ENCODE measurements at places on chromosomes 2 and 18.

DNA sequence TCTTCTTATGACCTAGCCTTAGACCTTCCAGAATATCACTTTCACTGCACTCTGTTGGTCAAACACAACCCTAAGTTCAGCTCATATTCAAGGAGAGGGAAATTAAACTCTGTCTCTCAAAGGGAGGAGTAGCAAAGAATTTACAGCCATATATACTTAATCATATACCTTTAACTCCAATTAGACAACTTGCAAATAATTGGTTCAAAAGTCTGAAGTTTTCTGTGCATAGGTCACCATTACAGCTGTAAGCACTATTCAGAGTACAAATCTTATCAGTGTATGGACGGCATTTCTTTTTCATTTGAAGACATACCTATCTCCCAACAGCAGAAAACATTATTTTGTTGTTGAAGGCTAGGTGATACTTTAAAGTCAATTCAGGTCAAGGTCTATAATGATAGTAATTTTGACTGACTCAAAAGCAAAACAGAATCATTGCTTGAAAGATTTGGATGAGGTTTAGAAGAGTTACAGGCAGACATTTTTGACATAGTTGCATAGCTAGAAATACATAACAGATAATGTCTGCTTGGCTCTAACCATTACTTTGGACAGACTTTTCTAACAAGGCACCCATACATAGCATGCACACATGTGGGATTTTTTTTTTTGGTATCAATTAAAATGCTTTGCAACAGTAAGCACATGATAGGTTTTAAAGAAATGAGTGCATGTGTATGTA is 131.5 kb downstream of the CPS1 start:
- no peak for DNase-seq

GRCh38 chr2:17792515-17792914 is 23.7 kb upstream of the MSGN1 start:
- DNase-seq, result no peak

DNA sequence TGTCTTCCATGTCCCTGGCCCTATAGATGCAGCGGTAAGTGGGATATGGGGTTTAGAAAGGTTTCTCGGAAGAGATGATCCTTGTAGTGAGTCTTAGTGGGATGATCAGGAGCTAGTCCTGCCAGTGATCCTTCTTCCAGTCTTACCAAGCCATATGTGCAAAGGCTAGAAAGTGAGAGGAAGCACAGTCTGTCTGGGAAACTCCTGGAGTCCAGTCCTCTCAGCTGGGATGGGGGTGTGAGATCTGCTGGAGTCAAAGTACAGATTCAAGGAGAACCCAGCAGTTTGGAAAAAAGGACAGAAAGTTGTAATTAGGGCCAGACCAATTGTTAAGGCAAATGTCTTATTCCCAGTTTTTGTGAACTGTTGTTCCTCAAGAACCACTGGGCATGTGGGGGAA is 83.3 kb downstream of the LIMS1 start:
- no peak for DNase-seq

DNA sequence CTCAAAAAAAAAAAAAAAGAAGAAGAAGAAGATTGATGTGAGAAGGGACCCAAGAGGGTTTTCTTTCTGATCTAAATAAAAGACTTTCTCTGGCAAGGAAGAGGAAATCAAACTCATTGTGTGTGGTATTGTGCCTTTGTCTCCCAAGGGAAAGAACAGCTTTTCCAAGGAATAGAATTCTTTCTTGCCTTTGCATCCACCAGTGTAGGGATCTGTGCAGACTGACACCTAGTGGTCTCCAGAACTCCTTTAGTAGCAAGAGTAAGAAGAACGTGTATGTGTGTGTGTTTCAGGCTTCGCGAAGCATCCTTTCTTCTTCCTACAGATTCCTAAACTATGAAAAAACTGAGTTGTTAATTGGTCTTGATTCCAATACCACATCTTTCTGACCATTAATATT is 33.5 kb upstream of the CRIM1 start:
- DNase-seq, result peak; percentile 49

GRCh38 chr2:128465246-128466170 is 146.8 kb upstream of the HS6ST1 start:
- no peak for DNase-seq

GRCh38 chr2:112162341-112162740 is 24.2 kb downstream of the FBLN7 start:
- DNase-seq, result no peak

GRCh38 chr2:179036353-179036905 is 13.5 kb downstream of the CCDC141 start:
- no peak for DNase-seq

DNA sequence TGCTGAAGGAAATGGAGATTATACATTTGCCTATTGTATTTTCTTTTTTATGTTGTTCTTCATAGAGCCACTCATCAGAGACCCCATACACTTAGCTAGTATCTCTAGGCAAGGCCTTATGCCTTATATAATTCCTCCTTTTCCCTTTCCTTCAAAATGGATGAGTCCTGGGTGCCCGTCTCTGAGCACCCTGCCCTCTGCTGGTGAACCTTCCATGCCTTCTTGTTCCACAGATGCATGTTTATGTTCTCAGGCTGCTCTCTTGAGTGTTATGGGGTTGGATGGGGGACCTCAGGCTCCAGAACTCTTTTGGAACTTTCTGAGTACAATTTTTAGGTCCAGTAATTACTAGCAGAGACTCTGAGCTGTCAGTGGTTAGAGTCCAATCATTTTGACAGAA is 368.6 kb upstream of the SPRED2 start:
- DNase-seq, result no peak

DNA sequence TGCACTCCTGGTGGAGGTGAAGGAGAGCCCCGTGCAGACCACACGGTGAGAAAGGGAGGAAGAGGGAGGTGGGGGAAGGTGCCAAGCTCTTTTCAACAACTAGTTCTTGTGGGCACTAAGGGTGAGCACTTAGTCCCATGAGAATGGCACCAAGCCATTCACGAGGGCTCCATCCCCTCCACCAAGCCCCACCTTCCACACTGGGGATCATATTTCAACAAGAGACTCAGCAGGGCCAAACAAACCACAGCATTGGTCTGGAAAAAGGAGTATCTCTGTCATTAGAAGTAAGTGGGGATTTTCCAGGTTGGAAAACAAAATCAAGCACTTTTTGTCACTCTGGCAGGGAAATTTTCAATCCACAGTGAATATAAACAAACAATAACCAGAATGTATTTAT is 38.4 kb downstream of the ZAP70 start:
- DNase-seq, result no peak

GRCh38 chr18:79077181-79077580 is 8.0 kb downstream of the ATP9B start:
- no peak for DNase-seq

DNA sequence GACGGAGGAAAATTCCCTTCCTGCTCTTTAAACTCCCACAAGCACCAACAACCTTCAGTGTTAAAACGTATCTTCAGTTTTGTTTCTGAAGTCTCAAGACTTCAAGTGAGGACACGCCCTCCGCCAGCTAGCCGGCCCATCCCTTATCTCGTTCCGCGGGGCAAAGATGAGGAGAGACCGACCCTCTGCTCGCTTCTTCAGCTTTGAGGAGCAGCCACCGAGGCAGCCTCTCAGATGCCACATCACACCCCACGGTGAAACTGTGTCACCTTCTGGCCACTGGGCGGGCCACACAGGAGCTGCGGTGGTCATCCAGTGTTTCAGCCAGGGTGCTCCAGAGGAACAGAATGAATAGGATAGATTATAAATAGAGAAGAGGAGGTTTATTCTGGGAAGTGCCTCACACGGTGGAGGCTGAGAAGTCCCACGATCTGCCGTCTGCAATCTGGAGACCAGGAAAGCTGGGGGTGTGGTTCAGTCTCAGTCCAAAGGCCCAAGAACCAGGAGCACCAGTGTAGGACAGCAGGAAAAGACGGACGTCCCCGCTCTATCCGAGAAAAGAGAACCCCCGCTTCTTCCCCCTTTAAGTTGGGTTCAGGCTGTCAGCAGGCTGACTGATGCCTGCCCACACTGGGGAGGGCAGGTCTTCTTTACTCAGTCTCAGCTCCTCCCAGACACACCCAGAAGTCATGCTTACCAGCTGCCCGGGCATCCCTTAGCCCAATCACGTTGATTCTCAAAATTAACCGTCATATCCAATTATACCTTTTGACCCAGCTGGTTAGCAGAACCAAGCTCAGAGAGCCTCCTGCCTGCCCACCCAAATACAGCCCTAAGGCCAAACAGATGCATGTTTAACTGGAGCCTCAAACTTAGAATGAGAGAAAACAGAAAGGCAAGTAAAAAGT is 399.7 kb upstream of the ID2 start:
- no peak for DNase-seq

DNA sequence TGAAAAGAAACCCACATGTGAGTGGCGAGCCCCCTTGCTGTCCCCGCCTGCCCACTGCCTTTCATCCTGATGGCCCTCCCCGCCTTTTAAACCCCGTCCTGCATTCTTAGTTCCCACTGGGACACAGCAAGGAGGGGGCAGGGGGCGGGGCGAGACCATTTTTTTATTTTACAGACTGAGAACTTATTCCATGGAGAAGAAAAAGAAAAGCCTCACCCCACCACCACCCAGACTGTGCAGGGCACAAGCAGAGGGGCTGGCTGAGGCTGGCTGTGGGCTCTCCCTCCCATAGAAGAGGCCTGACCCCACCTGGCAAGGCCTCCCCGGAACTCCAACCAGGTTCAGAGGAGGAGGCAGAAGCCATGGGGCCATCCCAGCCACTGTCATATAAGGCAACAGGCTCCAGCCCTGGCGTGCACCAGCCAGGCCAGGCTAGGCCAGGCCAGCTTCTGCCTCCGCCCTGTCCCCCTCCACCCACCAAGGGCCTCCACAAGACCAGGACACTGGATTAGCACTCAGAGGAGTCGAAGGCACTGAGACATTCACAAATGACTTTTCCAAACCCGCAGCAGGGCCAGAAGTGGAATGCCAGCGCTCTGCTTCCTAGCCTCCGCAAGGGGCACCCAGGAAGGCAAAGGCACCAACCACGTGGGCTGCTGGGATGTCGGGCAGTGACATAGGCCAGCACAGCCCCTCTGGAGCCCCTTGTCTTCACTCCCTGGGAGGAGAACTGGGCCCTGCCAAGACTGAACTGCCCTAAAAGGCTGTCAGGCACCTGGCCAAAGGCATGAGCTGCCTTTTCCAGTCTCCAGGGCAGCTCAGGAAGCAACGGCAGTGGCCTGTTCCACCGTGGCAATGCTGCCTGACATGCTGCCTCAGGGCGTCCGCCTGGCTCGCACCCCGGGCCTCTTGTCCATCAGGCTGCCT is 37.5 kb upstream of the SEMA4C start:
- DNase-seq, result peak; percentile 94

DNA sequence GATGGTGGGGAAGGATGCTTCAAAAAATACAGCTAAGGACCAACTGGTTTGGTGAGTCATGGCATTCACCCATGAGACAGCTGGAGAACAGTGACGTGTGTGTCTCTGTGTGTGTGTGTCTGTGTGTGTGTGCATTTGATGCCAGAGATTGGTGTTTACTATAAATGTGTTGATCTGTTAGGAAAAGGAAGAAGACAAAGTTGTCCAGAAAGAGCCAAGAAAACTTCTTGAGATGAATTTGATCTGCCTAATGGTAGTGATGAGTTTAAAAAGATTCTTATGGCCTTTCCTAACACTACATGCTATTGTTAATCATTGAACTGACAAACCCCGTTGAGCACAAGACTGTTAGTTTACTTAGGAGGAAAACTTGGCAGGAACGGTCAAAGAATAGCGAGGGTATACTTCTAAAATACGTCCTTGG is 36.4 kb upstream of the IL1R1 start:
- no peak for DNase-seq

DNA sequence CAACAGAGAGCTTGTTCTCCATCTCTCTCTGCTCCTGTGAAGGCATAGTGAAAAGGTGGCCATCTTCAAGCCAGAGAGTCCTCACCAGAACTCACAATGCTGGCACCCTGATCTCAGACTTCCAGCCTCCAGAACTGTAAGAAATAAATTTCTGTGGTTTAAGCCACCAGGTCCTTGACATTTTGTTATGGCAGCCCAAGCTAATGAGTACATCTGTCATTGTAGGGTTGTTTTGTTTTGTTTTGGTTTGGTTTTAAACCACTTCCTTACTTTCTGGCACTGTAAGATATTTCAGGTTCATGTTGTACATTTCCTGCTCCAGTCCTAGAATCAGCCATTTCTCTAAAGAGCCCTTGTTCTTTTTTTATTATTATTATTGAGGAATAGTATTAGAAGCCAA is 171.2 kb downstream of the CPS1 start:
- DNase-seq, result no peak

GRCh38 chr18:25223899-25224886 is 127.8 kb downstream of the ZNF521 start:
- no peak for DNase-seq

DNA sequence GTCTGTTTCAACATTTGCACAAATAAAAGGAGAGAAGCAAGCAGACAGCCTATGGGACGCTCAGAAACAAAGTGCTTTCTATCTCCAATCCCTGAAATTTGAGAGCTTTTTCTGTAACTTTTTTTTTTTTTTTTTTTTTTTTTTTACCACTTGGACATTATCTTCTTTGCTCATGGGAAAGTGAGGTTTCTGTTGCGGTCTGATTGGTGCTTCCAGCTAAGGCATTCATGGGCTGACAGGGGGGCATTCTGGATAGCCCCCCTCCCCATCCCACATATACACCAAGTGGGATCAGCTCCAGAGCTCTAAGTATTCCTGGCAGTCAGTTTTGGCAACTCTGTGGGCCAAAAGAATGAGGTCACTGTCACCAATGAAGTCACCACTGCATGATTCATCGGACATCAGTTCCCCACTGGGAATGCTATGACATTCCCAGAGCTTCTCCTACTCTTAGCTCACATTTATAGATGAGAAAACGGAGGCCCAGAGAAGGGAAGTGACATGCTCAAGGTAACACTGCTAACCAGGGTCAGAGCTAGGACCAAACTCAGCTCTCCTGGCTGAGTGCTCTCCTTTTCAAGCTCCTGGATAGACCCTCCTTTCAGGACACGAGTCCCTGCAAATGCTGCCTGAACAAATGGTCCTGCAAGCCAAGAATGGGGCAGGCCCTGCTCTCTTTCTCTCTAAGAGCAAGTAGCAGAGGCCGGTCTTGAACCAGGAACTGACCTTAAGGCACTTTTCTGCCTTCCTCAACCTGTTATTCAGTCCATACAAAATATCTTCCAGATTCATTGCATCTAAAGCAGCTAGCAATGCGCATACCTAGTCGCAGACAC is 61.3 kb downstream of the TMEM247 start:
- peak; percentile 89 for DNase-seq

DNA sequence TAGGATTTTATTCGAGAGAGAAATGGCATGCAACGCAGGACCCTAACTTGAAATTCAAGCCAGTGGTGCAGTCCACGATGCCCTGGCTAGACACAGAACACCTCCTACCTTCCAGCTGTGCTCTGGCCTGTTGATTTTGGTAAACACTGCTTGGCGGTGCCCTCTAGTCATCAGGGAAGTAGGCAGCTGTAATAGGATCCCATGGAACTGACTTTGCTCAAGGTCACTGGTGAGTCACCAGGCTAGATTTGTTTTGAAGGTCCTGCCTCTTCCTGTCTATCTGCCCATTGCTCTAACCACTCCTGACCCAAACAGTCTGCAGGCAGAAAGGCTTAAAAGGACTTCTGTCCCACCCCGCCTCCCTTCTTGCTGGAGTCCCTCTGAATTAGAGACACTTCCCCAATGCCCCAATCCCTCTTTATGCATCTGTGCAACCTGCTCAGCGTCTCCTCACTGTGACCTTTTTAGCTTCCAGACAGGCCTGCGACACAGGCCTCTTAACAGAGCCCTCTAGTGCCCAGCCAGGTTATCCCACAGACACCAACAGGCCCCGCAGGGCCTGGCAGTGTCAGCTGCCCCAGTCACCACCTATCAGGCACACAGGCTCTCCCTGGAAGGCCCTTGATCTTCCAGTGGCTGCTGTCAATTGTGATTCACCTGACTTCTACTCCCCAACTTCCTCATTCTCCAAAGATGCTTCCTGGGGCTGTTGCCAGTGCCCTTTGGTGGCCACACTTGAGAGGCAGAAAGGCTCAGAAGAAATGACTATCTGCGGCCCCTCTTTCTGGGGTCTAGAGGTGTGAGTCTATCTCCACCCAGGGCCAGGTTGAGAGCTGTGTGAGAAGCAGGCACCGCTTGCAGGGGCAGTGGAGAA is 5.2 kb downstream of the TMEM127 start:
- DNase-seq, result peak; percentile 58
